ENCODE measurements at places on chromosomes 11 and 22.

GRCh38 chr22:22920910-22921550 is 33.4 kb downstream of the IGLL5 start:
- no peak for DNase-seq

GRCh38 chr11:95308512-95309035 is 77.6 kb upstream of the SESN3 start:
- no peak for DNase-seq

DNA sequence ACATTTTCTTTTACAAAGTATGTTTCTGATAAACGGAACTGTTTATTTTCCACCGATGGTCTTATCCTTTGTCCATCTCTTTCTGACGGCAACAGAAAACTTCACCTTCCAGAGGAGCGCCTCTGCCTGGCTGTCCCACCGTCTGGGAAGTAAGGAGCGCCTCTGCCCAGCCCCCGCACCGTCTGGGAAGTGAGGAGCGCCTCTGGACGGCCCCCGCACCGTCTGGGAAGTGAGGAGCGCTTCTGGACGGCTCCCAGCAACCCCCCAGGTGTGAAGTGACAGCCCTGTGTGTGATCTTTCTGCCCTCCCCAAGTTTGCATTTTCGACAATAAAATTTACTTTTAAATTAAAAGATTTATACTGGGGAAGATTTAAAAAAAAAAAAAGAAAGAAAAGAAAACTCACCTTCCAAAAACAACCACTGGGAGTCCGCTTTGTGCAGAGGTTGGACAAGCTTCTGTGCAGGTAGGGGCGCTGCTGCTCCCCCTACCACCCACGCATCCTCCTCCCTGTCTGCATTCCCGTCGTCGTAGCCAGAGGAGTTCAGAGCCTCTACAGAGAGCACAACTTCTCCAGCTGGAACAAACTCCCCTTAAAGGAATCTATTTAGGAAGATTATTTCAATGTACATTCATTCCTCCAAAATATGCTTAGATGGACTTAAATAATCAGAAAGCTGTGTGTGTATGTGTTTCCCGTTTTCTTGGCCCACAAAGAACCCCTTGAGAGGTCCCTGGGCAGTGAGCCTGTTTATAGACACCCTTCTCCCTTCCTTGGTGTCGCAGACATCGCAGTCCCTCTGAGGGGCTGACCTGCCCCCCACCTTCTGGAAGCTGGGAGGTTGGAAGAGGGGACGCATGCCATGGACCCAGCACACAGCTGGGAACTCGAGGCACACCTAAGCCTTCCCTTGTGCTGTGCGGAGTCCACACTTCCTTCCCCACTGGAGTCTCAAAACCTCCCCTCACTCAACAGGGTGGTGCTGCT is 849 bp upstream of the APOBEC3B start:
- DNase-seq: no peak

DNA sequence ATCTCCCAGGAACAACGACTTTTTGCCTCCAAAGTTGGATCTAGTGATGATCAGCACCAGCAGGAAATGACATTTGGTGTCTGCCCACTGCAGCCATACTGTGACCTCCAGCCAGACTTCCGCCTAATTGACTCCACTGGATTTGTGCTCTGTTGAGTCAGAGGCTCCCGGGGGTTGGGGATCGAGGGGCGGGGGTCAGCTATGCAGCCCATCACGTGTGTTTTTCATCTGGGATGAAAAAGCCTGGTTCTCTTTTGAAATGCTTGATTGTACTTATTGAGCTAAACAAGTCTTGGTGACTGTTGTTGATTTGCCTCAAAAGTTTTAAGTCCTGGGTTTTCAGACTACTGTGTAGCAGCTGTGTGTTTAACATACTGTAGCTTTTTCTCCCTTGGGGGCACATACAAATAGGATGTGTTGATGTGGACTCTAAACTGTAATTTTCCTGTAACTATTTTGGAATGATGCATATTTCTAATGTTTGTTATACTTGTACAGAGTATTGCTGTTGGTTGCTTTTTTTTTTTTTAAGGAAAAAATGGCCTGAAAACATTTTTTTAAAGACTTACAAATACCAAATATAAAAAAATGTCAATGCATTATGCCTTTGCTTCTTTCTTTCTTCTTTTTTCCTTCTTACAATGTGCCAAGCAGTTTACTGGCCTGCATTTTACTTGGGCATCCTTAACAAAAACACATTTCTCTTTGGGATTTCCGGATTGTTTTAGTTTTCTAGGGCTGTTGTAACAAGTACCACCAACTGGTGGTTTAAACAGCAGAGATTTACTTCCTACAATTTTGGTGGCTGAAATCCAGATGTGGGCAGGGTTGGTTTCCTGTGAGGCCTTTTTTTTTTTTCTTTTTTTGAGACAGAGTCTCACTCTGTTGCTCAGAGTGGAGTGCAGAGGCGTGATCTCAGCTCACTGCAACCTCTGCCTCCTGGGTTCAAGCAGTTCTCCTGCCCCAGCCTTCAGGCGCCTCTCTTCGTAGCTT is 46.1 kb upstream of the OR4B1 start:
- no peak for DNase-seq

- no peak for DNase-seq
Observed at GRCh38 chr11:120564573-120565311, 53.2 kb downstream of the GRIK4 start.

DNA sequence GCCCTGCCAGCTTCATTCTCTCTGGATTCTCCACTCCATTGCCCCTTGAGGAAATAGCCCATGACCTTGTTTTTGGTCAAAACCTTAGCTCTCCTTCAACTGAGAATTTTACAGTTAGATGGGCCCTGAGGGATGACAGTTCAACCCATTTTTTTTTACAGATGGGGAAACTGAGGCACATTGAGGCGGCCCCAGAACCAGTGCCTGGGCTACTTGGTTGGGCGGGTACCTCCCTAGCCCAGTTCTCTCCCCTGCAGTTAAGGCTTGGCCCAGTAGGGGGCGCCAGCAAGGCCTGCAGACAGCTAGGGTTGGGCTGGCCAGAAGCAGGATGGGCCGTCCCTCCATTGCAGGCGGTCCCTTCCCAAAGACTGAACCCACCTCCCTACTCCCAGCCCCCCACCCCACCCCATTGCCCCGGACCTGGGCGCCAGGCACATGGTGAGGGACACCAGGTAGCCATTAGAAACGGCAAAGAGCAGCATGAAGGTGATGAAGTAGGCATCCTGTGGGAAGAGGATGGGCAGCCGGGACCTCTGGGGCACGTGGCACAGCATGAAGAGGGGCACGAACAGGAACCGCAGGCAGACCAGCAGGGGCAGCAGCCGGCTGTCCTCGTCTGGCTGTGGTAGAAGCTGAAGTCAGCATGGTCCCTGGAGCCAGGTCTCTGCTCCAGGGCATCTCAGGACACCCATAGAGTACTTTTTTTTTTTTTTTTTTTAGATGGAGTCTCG is 7.6 kb downstream of the SLC29A2 start:
- DNase-seq: peak; percentile 65

GRCh38 chr22:24471570-24471969 is 23.6 kb upstream of the UPB1 start:
- no peak for DNase-seq

DNA sequence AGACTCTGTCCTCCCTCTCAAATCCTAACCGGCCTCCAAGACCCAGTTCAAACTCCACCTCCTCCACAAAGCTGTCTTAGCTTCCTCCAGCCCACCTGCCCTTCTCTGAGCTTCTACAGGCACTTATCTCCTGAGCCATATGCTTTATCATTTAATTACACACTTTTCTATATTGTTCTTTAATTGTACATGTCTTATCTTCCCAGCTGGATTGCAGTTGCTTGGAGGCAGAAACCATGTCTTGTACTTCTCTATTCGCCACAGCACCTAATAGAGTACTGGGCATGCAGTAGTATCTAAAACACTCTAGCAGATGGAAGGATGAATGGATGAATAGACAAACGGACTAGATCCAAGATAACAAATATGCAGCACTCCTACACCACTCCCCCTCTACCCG is 11.3 kb downstream of the TRIM29 start:
- DNase-seq: no peak

DNA sequence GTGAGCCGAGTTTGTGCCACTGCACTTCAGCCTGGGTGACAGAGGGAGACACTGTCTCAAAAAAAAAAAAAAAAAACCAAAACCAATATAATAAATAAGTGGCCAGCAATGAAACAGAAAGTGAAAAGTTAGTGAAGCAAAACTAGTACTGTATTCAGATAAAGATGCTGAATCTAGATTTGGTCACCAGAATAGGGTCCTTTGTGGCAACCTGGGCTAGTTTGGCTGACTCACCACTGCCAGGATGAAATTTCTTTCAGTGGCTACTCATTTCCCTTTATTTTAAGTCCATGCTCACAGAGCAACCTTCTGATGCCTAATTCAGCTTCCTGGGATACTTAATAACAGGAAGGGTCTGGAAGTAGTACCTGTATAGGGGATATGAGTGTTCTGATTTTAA is 26.0 kb downstream of the LIMK2 start:
- DNase-seq: no peak

DNA sequence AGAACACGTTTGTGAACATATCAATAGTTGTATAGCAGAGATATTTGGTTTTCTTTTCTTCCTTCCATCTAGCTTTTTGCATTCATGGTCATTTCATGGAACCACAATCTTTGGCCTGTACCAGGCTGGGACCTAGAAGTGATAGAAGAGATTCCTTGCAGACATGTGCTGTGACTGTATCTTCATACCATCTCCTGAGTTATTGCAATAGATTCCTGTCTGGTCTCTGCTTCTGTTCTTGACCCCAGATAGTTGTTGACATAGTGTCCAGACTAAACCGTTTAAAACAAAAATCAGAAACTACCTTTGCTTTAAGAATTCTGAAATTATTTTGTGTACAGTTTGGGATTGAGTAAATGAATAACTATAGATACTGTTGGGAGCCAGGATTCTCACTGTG is 16.8 kb downstream of the PANX1 start:
- no peak for DNase-seq

DNA sequence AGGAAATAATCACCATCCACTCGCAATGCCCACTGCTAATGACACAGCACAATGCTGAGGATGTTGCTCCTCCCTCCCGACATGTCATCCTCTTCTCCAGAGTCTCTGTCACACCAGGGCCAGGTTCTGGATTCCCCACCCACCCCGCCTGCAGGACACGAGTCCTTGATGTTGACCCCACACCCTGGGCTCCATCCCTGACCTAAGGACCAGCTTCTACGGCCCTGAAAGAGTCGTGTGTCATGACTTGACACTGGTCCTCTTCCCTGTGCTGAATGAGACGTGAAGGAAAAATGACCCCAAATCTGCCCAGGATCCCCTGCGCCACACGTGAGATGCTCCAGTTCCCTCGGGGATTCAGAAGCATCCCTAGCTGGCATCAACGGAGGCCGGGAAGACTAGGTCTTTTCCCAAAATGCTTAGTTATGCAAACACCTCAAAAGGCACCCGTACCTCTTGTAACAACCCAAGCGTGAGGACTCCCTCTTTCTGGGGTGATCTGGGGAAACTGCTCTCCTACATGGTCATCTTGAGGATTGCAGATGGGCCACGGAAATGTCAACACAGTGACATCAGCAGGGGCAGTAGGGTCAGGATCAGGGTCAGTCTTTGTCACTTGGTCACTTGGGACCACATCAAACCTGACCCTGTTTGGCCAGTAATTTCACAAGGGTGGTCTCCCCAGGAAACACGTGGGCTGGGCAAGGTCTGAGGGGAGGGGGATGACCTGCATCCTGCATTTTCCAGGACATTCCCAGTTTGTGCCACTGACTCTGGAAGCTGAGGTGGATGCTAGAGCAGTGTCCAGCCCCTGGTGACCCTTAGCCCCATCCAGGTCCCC is 42.0 kb downstream of the IGLL5 start:
- no peak for DNase-seq

DNA sequence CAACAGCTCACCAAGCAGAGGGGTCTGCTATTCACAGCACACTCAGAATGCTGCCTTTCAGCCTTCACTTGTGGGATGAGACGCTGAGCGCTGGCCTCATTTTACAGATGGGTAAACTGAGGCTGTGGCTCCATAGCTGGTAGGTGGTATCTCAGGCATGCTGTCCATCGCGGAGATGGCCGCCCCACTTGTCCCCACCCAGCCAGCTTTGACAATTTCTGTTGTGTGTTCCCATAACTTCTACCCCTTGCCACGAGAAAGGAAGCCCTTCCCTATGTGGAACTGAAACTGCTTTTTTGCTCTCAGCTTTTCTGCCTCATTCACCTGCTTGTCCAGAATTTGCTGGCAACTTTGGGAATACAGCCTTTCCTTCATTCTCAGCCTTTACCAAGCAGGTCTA is 36.1 kb upstream of the NNMT start:
- DNase-seq: no peak

GRCh38 chr11:19326499-19326898 is 85.8 kb upstream of the E2F8 start:
- no peak for DNase-seq

- no peak for DNase-seq
Observed at GRCh38 chr22:39896313-39896996, 2.9 kb upstream of the ENTHD1 start.

GRCh38 chr11:117929142-117929915 is at the start of gene TMPRSS13:
TSS of gene TMPRSS13 (minus strand) at chr11:117929402. CDS start at chr11:117929307, 95 bp downstream.
- DNase-seq: no peak

All from stimulated activated CD8-positive, alpha-beta memory T cell treated with anti-CD3 and anti-CD28 coated beads, Interleukin-7, amount 100 ng/mL, for 24 hours (primary cell).